ENCODE measurements at places on chromosomes 3 and 15.

- H3K36me3 ChIP-seq, result peaks cover 5% of the 10 kb centered on the region
- H3K4me1 ChIP-seq, result no peaks in the 10 kb centered on the region
- no peak for DNase-seq
- no peak overlapping the region for H3K27ac ChIP-seq
These were observed 34.2 kb downstream of the ZNF654 start for GRCh38 chr3:88093266-88093665.

GRCh38 chr3:46856576-46857471 lies 6.4 kb downstream of the MYL3 start:
- H3K27ac ChIP-seq, result no peak overlapping the region
- no peak overlapping the region for H3K4me3 ChIP-seq
- H3K4me1 ChIP-seq, result no peaks in the 10 kb centered on the region
- H3K27me3 ChIP-seq, result no peaks in the 10 kb centered on the region
- DNase-seq, result no peak
- no peaks in the 10 kb centered on the region for H3K36me3 ChIP-seq

DNA sequence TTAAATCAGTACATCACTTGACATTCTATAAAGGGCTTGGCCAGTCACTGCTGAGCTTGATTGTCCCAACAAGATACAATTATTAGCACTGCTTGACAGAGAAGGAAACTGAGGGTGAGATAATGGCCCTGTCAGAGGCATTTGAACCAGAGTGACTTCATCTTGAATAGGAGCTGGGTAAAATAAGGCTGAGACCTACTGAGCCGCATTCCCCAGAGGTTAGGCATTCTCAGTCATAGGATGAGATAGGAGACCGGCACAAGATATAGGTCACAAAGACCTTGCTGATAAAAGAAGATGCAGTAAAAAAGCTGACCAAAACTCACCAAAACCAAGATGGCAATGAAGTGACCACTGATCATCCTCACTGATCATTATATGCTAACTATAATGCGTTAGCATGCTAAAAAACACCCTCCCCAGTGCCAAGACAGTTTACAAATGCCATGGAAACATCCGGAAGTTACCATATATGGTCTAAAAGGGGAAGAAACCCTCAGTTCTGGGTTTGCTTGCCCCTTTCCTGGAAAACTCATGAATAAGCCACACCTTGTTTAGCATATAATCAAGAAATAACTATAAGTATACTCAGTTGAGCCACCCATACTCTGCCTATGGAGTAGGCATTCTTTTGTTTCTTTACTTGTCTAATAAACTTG lies 239.1 kb upstream of the SETMAR start:
- H3K4me3 ChIP-seq, result no peak overlapping the region
- H3K27ac ChIP-seq, result no peak overlapping the region
- no peaks in the 10 kb centered on the region for H3K27me3 ChIP-seq
- DNase-seq, result no peak

GRCh38 chr15:47997195-47998080 lies 123.4 kb upstream of the SLC24A5 start:
- no peaks in the 10 kb centered on the region for H3K27me3 ChIP-seq
- H3K36me3 ChIP-seq, result no peaks in the 10 kb centered on the region
- H3K27ac ChIP-seq, result no peak overlapping the region
- H3K4me1 ChIP-seq, result peaks cover 2% of the 10 kb centered on the region
- H3K4me3 ChIP-seq, result no peak overlapping the region
- DNase-seq, result no peak

DNA sequence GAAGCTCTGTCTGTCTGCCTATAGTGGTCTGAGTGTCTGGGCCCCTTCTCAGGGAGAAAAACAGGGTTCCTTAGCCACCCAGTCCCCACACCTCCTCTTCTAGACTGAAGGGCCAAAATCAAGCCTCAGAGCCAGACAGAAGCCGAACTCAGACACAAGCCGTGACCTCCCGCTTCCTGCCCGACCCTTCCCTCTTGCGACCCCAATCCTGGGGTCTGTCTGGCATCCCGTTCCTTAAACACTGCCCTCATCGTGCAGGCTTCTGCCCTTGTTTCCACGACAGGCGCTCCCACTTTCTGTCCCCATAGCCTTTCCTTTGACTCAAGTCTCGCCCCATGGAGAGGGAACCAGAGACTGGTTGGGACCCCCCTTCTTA lies 32.3 kb downstream of the EPHB3 start:
- H3K36me3 ChIP-seq, result no peaks in the 10 kb centered on the region
- no peak overlapping the region for H3K4me3 ChIP-seq
- peaks cover 8% of the 10 kb centered on the region for H3K4me1 ChIP-seq
- peaks cover 2% of the 10 kb centered on the region for H3K27me3 ChIP-seq
- DNase-seq, result no peak
- no peak overlapping the region for H3K27ac ChIP-seq

- no peaks in the 10 kb centered on the region for H3K27me3 ChIP-seq
- no peak for DNase-seq
- H3K4me1 ChIP-seq, result no peaks in the 10 kb centered on the region
- H3K4me3 ChIP-seq, result no peak overlapping the region
- no peaks in the 10 kb centered on the region for H3K36me3 ChIP-seq
These were observed 108.1 kb downstream of the TPRA1 start for GRCh38 chr3:127482216-127483004.

DNA sequence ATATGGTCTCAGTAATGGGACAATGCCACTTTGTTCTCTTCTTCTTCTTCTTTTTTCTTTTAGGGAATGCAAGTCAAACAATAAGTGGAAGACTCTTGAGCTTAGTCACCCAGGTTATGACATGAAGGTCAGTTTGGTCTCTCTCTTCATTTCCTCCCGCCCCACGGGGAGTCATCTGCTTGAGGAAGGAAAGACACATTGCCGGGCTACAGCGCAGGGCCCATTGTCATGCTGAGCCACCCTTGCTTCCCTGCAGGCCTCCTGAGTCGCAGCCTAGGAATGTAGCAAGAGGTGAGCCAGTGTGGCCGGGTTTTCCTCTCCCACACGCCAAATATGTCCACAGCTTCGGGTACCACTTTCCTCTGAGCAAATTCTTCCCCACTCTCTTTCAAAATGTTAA lies 47.6 kb downstream of the RAP2B start:
- no peaks in the 10 kb centered on the region for H3K36me3 ChIP-seq
- no peak for DNase-seq
- no peak overlapping the region for H3K4me3 ChIP-seq
- no peaks in the 10 kb centered on the region for H3K27me3 ChIP-seq

- H3K27me3 ChIP-seq, result no peaks in the 10 kb centered on the region
- H3K27ac ChIP-seq, result no peak overlapping the region
- DNase-seq, result no peak
- no peaks in the 10 kb centered on the region for H3K4me1 ChIP-seq
These were observed 135.5 kb upstream of the SMAD3 start for GRCh38 chr15:66929843-66930402.

DNA sequence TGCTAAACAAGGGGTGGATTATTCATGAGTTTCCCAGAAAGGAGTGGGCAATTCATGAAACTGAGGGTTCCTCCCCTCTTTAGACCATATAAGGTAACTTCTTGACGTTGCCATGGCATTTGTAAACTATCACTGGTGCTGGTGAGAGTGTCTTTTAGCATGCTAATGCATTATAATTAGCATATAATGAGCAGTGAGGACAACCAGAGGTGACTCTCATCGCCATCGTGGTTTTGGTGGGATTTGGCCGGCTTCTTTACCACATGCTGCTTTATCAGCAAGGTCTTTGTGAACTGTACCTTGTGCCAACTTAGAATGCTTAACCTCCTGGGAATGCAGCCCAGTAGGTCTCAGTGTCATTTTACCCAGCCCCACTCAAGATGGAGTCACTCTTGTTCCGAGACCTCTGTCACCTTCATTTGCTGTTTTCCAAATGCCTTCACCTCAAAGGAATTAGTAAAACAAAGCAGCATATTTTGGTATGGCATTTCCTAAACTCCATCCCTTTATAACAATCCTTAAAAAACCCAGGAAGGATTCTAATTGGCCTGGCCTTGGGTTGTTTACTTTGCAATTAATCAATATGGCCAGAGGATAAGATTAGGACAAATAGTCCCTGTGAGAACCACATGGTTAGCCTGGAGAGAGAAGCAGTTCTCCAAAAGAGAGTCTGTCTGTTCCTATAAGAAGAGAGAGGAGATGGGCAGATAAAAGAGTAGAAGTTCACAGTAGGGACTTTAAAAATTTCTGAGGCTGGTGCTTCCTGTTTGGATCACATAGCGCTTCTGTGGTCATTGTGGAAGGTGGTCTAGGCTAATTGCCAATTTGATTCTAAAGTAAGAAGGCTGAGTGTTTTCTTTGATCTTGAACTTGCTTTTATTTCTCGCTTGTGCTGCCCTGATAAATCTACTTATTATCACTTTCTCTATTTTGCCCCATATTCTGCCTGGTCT lies 155.2 kb upstream of the EOMES start:
- H3K36me3 ChIP-seq, result no peaks in the 10 kb centered on the region
- H3K27ac ChIP-seq, result no peak overlapping the region
- peaks cover 14% of the 10 kb centered on the region for H3K4me1 ChIP-seq
- DNase-seq, result no peak
- no peaks in the 10 kb centered on the region for H3K27me3 ChIP-seq

DNA sequence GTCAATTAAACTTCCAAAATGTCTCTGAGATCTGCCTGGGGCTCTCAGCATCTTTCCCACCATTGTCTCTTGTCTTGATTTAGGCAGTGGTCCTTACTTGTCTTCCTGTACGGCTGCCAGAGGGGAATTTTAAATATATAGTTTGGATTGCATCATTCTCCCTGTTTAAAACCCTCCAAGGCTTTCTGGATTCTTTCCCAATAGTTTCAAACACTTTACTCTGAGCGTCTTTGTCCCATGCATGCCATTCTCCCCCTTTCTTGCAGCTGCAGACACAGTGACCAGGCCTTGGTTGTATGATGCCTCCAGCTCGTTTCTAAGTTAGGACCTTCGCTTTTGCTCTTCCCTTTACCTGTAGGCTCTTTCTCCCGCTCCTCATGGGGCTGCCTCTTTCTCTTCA lies 323.3 kb upstream of the CTNNB1 start:
- DNase-seq, result no peak
- no peak overlapping the region for H3K27ac ChIP-seq
- no peaks in the 10 kb centered on the region for H3K36me3 ChIP-seq
- no peak overlapping the region for H3K4me3 ChIP-seq
- H3K27me3 ChIP-seq, result no peaks in the 10 kb centered on the region

DNA sequence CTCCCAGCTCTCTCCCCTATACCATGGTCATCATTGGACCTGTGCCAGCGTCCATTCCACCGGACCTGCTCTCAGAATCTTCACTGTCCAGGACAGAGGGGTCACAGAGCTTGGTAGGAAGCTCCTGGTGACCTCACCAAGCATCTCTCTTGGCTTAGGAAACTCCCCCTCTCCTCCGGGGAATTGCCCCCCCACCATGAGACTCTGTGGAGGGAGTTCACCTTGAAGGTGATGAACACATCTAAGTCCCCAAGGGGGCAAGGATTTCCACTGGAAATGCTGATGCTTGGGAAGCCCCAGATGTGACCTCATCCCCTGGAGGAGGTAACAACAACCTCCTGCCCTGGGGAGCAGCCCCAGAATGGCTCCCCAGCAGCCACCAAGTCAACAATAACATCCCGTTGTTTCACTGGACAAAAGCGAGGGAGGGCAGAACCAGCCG lies 3.2 kb downstream of the SEMA7A start:
- peaks cover 4% of the 10 kb centered on the region for H3K36me3 ChIP-seq
- peaks cover 50% of the 10 kb centered on the region for H3K4me1 ChIP-seq
- H3K27ac ChIP-seq, result no peak overlapping the region
- H3K27me3 ChIP-seq, result no peaks in the 10 kb centered on the region
- no peak for DNase-seq
- peak overlapping the region; percentile 87 for H3K4me3 ChIP-seq

GRCh38 chr15:67922971-67923945 lies 83.4 kb upstream of the RNU6-1 start:
- no peaks in the 10 kb centered on the region for H3K27me3 ChIP-seq
- H3K27ac ChIP-seq, result no peak overlapping the region
- H3K4me1 ChIP-seq, result no peaks in the 10 kb centered on the region

DNA sequence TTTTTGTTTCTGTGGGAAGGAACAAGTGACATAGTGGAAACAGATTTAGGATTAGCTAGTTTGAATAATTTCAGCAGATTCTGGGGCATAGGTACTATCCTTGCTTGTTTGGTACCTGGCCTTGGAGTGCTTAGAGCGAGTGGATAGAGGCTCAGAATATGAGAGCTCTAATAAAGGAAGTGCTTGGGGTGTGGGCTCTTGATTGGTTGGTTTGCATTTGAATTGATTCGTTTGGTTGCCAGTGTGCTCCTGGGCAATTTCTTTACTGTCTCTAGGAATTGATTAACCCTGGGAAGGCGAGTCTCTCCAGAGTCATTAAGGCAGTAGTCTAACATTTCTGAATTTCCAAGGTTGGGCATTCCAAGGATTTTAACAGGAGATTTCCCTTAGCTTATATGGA lies 98.0 kb downstream of the DTWD1 start:
- H3K27me3 ChIP-seq, result no peaks in the 10 kb centered on the region
- H3K4me3 ChIP-seq, result no peak overlapping the region
- no peak overlapping the region for H3K27ac ChIP-seq

DNA sequence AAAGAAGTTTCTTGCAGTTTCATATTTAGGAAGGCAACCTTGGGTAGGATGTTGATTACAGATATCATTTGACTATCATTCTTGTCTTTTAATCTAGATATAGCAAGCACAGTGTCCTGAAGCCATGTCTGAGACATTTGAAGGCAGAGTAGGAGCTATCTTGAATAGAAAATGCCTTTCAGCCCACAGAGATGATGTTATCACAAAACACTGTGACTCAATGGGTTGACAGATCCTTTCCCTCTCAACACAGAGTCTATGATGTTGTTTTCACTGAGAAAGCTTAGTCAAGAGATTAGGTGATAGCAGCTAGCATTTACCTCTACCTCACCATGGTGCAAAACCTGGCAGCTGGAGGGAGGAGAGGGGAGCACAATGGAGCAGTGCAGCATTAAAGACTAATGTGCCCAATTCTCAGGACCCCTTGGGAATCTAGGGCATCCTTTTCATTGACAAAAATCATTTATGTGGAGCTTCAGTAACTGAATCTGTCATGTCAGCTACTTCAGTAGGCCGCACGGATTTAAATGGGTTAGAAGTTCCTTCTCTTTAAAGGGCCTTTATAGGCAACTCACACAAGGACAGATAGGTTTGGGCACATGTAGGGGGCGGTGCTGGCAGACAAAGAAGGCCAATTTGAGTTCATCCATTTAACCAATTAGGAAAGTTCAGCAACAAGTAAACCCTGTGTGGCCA lies 121.8 kb downstream of the AGBL1 start:
- H3K4me3 ChIP-seq, result no peak overlapping the region
- H3K27ac ChIP-seq, result no peak overlapping the region
- H3K4me1 ChIP-seq, result no peaks in the 10 kb centered on the region
- H3K27me3 ChIP-seq, result no peaks in the 10 kb centered on the region
- no peaks in the 10 kb centered on the region for H3K36me3 ChIP-seq

- H3K4me1 ChIP-seq, result no peaks in the 10 kb centered on the region
- DNase-seq, result no peak
- H3K27ac ChIP-seq, result no peak overlapping the region
- no peaks in the 10 kb centered on the region for H3K27me3 ChIP-seq
- H3K4me3 ChIP-seq, result no peak overlapping the region
- no peaks in the 10 kb centered on the region for H3K36me3 ChIP-seq
These were observed 92.0 kb downstream of the PRICKLE2 start for GRCh38 chr3:64133272-64133671.

Measured in thymus (tissue), 14 donors.